ENCODE measurements at places on chromosomes 3 and 15.
A peak's percentile ranks its signal among the peaks of the same experiment; 100 is the strongest.

DNA sequence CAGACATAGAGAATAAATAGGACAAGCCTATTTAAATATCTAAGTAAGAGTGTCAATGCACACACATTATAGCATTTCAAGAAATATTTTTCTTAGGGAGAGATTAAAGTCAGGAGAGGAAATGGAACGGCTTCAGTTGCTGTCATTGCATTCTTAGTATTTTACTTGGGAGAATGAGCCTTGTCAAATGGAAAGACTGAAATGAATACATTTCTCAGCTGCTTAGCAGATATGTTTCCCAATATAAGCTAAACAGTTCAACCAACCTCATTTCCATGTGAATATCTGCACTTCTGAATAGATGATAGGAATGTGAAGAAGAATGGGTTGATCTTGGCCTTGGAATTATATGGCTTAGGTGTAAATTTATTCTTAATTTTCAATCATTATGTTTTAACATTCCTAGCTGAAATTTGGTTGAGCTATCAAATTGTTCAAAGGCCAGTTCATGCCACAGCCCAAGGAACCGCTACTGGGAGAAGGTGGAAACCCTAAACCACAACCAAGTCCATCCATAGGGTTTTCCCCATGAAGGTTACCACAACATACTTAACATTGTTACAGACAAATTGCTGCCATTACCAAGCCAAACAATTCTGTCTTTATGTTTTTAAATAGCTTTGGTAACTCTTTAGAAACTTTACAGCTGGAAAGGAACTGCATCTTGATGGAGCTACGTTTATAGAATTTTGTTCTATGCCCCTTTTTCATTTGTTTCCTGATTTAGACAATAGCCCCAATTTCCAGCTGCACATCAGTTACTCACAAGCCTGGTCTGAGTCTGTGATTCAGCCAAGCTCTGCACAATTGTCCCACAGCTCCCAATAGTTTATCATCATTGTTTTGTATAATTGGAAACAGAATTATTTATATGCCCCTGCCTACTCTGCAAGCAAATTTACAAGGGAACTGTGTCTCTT lies 459.6 kb downstream of the MECOM start:
- DNase-seq, result no peak

- DNase-seq, result no peak
These were observed 1.4 kb downstream of the PEAK1 start for GRCh38 chr15:77418391-77418965.

- peak; percentile 73 for DNase-seq
These were observed at the start of gene LPP for GRCh38 chr3:188154014-188154808. TSS of gene LPP (plus strand) at chr3:188154157. CDS start at chr3:188406121, 251,964 bp downstream.

DNA sequence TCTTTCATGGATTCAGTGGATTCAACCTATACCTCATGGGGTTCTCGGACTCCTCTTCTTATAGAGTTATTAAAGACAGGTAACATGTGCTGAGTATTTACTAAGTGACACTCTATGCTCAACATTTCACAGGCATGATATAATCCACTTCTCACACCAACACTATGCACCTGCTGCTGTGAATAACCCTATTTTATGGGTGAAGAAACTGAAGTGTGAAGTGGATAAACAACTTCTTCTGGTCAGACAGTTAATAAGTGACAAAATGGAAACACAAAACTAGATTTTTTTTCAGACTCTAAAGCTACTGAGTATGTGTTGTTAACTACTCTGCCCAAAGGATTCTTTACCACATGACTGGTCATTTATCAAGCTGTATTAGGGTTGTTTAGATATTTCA lies 403.5 kb downstream of the DIPK2A start:
- no peak for DNase-seq

DNA sequence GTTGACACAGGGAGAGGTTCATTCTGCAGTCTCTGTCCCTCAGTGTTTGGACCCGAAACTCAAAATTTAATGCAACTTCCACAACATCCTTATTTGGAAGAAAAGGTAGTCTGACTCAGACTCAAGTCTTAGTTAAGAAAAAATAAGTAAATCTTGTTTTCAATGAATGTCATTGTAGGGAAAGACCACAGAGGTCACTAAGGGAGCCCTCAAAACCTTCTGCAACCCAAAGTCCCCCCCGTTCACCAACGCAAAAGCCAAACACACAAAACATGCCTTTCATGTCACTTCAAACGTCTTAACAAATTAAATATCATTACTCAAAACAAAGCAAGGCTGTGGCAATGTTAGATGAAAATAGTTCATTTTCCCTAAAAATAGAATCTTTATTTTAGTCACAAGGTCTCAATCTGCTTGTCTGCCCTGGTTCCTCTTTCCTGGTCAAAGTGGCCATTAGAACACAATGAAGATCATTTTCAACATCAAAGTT lies 20.9 kb upstream of the SSUH2 start:
- DNase-seq, result no peak

DNA sequence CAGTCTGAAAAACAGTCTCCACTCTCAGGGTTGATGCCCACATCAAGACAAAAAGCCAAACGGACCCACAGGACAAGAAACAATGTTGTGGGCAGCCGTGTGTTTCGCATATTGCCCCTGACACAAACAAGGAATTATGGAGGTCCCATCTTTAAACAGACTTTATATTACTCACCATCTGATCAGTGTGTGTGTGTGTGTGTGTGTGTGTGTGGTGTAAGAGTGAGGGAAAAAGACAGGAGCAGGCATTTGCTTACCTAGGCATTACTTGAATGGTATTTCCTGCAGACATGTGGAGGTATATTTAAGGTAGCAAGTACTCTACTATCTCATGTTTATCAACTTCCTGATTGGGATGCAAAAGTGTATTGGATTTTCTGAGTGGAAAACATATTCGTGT lies 136.3 kb downstream of the TMCO5A start:
- DNase-seq, result no peak

DNA sequence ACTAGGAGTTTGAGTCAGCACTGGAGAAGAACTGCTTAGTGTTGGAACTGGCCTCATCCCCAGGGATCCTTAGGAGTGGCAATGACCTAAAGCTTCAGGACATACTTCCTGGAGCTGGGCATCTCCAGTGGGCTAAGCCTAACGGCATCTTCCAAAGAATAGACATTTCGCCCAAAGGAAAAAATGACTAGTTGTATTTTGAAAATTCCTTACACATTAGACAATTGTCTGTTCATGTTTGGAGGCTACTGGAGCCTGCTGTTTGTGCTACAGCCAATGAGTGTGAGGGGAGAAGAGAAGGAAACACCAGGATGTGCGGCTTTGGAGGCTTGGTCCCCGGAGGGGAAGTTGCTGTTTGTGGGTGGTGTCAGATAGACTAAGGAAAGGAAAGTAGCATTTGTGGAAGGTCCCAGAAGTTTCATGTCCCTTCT lies 77.6 kb downstream of the POLR2M start:
- peak; percentile 37 for DNase-seq

- DNase-seq, result no peak
These were observed 17.4 kb downstream of the DET1 start for GRCh38 chr15:88529021-88529630.

- DNase-seq, result no peak
These were observed 76.8 kb upstream of the LRIG1 start for GRCh38 chr3:66577426-66578203.
